ENCODE measurements at places on chromosomes 1 and 21.
A peak's percentile ranks its signal among the peaks of the same experiment; 100 is the strongest.

- DNase-seq = no peak
Measured at GRCh38 chr1:210596641-210597040, 267.9 kb downstream of the HHAT start.

GRCh38 chr1:175697255-175697654 lies 46.1 kb downstream of the TNR start:
- no peak for DNase-seq

DNA sequence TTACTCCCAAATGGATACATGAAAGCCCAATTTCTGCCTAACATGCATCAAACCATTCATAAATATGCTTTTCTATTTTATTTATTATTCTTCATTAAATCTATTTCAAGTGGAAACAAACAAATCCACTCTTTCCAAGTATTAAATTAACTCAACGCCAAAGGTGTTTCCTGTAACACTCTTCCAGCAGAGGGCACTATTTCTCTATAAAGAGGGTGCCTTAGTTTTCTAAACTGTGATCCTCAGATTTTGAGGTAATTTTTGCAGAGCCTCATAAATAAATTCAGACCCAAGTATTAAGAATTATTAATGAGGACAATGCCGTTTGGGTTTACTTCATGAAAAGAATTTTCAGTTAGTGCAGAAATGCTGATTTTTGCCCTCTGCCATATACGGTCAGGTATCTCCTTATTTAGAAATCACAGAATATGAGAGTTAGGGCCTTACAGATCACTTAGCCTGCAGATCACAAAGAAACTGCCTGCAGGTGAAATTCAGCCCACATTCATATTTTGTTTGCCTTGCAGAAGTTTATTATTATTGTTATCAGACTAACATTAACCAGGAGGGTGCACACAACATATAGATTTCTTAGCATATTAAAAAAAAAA lies 40.1 kb upstream of the MYSM1 start:
- DNase-seq = peak; percentile 36

- peak; percentile 3 for DNase-seq
Measured at GRCh38 chr1:86200901-86201300, 44.3 kb upstream of the COL24A1 start.

Measured in brain microvascular endothelial cell (primary cell).